ENCODE measurements at places on chromosomes 4 and X.

GRCh38 chrX:32126997-32127396, 1055.2 kb upstream of the FTHL17 start:
- DNase-seq = no peak

GRCh38 chrX:29948653-29949052, 266.7 kb upstream of the MAGEB2 start:
- DNase-seq = no peak

GRCh38 chr4:73252001-73252400, 6.6 kb downstream of the ANKRD17 start:
- no peak for DNase-seq

GRCh38 chr4:122658377-122658776, 37.5 kb upstream of the IL21 start:
- no peak for DNase-seq

- no peak for DNase-seq
Observed at GRCh38 chr4:81965911-81966310, 407.9 kb downstream of the HNRNPD start.

GRCh38 chrX:78330540-78330939, 3.1 kb upstream of the CYSLTR1 start:
- no peak for DNase-seq

DNA sequence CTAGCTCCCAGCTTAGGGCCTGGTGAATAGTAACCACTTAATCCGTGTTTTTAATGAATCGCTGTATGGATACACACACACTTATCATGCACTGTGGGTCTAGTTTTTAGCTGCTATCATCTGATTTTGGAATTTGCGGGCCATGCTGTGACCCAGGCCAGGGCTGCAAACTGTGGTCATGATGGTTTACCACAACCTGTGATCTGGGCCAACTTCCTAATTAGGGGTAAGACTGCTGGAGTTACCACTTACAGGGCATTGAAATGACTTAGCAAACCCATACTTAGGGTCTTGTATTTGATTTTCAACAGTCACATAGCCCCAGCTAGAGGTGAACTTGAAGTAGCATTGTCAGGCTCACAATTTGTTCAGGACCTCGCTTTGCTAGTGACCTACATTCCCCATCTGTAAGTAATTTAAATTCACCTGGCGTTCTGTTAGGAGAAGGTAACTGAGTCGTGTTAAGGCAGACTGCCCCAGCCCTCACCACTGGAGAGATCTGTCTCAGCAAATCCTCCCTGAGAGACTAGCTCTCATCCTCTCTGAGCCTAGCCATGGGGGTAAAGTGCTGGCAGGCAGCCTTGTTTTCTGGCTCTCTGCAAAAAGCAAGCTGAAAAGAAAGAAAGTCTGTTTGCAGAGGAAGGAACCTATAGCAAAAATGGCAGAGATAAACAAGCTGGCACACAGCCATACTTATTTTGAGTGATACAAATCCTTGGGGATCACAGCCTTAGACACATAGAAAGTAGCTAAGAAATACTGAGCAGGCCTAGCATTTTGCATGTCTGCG, 33.8 kb upstream of the EGFL6 start:
- no peak for DNase-seq

GRCh38 chr4:182189103-182189878, 53.9 kb upstream of the TENM3 start:
- DNase-seq = peak; percentile 16

- DNase-seq = no peak
Observed at GRCh38 chr4:75031775-75032174, 98.9 kb downstream of the PARM1 start.

DNA sequence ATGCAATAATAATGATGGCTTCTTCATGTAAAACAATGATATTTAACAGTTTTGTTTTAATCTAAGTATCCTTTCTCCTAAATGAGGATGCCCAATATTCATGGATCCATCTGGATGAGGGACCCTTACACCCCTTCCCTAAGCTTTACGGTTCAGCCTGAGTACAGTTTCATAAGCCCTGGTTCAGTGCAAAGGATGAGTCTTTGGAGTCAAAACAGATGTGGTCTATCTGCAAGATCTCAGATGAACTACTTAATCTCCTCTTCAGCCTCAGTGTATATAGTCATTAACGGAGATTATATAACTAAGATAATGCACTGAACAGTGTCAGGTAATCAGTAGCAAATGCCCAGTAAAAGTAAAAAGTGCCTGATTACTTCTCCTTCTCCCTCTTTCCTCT, 22.1 kb downstream of the ANXA5 start:
- no peak for DNase-seq

DNA sequence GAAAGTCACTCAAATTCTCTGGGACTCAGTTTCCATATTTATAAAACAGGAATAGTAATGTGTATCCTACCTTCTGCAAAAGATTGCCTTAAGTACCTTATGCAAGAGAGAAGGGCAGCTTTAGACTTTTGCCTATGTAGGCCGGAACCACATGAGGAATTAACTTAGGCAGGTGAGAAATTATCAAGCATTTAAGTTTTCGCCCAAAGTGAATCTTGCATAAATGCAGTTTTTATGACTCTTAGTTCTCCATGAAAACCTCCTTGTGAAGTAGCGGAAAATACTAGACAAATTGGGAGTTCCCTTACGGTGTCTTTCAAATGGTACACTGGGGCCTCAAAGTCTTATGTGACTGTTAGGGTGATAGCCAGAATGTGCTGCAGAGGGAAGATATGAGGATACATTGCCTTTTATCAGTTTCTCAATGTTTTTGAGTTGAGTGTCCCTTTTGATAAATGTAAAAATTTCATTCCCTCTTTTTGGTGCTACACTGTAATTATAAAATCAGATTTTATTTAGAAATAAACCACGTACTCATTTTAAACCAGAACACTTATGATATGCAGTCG, 2.6 kb downstream of the SH2D1A start:
- DNase-seq = no peak

DNA sequence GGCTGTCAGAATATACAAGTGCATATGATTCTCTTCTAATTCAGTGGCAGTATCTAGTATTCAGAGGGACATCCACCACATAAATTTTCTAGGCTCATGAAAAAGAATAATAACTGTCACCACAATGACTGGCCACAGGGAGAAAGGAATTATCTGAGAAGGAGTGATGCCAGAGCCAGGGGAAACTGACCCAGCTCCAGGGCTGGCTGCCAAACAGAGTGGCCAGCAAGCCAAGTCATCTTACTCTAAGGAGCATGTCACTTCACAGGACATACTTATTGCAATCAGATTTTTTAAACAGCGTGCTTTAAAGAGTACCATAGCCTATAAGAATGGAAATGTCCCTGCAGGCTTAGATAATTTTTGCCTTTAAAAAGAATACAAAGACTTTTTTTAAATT, 5.8 kb upstream of the SEPTIN11 start:
- DNase-seq = no peak

GRCh38 chr4:41318839-41319530, 62.3 kb downstream of the UCHL1 start:
- DNase-seq = peak; percentile 58

GRCh38 chr4:92050875-92051274, 252.9 kb upstream of the GRID2 start:
- DNase-seq = peak; percentile 10

DNA sequence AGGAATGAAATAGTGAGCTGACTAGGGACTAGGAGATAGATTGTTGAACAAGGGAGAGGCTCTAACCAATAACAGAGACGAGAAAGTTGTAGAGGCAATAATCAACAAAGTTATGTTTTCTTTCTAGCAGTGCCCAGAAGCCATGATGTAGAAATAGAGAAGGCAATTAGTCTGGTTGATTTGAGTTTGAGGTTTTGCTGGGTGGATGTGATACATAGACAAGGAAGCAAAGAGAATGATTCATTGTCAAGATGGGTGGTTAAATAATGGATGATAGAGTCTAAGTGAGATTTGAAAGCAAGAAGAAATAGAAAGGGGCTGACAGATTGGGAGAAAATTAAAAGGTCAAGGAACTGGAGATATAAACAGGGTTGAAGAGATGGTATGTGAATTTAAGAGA, 11.2 kb downstream of the RBM41 start:
- peak; percentile 19 for DNase-seq

GRCh38 chr4:153645183-153645582, 38.9 kb upstream of the TLR2 start:
- no peak for DNase-seq

DNA sequence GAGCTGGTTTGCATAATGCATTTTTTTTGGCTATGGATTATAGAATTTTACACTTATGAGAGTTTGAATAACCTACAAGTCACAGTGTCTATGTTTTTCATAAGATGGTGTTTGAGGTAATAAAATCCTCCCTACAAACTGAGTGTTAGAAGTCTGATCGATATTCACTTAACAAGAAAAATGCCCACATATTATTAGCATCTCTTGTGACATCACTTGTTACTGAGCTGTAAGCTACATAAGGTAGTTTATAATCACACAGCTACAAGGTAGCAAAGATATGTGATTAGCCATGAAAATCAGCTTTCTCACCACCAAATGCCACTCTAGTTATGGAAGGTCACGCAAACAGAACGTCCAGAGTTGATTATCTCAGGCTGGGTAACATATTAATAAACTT, 669.6 kb downstream of the PCDH18 start:
- no peak for DNase-seq

DNA sequence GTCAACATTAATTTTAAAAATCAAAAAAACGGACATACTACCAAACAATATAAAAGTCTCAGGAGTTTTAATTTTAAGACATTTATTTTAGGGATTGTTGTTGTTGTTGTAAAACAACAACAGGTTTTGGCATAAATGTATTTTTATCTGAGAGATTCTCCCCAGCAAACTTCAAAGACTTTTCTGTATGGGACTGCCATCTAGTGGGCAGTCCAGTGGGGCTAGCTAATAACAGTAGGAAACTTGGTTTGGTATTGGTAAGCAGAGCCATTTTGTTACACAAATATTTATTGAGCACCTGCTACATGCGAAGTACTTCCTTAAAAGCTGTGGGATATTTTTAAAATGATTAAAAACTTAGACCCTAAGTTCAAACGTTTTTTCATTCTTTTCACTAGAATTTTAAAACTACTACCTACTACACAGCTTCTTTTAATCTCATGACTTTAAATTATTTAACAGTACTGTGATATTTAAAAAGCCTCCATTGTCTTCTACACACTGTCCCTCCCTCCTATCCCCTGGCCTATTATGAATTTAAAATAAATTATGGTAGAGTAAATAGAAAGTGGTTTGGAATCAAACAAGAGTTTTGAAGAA, 1028.4 kb upstream of the INTU start:
- peak; percentile 29 for DNase-seq

GRCh38 chr4:43742083-43742482, 706.5 kb downstream of the KCTD8 start:
- DNase-seq = no peak

DNA sequence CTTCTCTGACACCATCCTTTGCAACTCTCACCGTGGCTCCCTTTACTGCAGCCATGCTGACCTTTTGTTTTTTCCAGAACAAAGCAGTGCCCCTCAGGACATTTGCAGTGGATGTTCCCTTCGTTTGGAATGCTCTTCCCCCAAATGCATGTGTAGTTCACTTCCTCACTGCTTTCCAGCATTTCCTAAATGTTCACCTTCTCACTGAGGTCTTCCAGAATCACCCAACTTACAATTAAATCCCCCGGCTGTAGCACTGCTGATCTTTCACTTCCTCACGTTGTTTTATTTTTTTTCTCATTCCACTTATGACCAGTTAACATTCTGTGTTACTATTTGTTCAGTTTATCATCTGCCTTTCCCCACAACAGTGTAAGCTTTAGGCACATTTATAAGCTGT, 73.1 kb downstream of the GASK1B start:
- no peak for DNase-seq

GRCh38 chrX:101485212-101485949, at the start of gene ARMCX4:
Gene ARMCX4 (plus strand): TSS chrX:101485456. CDS start chrX:101488590, 3,134 bp downstream.
- DNase-seq = peak; percentile 8

GRCh38 chrX:18900401-18900976, 83.4 kb downstream of the PHKA2 start:
- DNase-seq = no peak

DNA sequence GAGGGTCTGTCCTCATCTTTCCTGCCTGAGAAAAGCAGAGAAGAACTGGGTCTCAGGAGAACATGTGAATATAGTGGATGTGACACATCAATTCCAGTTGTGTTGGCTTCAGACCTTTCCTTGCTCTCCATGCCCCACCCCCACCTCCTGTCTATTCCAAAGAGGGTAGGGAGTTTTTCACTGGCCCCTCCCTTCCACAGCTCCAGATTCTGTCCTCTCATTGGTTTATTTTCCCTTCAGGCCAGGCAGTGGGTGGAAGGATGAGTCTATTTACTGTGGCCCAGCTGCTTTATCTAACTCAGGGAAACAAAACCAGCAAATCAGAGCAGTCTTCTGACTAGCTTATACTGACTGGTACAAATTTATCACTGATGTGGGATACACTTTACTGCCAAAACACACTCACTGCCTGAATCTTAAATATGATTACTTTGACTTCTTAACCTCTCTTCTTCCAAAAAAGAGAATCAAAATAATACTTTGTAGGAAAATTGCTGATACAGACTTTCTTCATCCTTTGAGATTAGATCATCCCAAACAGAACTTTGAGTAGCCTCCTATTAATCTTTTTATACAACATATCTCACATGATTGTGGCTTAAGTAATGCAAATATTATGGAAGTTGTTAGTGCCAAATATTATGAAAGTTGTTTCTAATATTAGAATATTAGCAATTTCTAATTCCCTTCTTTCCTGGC, 221.2 kb downstream of the MID1 start:
- DNase-seq = no peak

DNA sequence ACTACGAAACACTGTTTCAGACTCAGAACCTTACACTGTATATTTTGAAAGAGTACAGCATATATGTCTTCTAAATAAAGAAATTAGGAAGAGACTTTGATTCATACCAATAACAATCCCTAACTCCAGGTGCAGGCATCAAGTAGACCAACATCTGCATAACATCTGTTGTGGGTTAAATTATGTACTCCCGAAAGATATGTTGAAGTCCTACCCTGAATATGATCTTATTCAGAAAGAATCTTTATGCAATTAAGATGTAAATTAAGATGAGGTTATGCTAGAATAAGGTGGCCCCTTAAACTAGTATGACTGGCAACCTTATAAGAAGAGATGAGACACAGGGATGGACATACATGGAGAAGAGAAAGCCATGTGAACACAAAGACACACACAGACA, 117.9 kb downstream of the INPP4B start:
- DNase-seq = no peak

DNA sequence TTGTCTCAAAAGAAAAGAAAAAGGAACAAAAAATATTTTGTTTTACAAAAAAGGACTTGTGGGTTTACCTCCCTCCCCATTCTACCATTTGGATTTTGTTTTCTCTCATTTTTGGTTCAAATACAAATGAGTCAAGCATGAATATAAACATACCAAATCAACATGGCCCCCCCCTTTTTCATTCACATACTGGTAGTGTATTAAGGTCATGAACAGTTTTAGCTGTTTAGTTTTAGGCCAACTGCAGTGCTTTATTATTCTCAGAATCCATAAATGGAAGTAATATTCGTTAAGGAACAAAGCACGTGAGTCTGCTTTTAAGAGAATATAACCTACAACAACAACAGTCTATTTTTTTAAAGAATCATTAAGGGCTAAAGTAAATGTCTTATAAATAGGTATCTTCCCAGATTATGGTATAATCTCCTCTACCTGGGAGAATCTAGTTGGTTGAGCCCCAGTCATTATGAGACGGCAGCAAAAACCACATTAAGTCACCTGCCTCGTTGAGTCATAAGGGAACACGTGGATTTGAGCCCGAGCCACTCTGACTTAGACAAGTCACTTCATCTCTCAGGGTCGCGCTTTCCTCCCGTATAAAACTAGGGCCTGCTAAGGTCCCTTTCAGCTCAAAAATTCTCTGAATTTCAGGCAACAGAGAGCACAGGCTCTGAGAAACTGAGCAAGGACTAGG, 26.7 kb downstream of the BCLAF3 start:
- peak; percentile 49 for DNase-seq

- DNase-seq = no peak
Observed at GRCh38 chrX:1874899-1875298, 260.0 kb downstream of the ASMT start.

All from bronchial epithelial cell (primary cell).